Activated CD4-positive, alpha-beta memory T cell treated with anti-CD3 and anti-CD28 coated beads for 36 hours (primary cell): ENCODE measurements at places on chromosomes 6 and 20.
A peak's percentile ranks its signal among the peaks of the same experiment; 100 is the strongest.

- no peak for DNase-seq
These were observed 126.0 kb downstream of the MTHFD1L start for GRCh38 chr6:150991487-150991886.

DNA sequence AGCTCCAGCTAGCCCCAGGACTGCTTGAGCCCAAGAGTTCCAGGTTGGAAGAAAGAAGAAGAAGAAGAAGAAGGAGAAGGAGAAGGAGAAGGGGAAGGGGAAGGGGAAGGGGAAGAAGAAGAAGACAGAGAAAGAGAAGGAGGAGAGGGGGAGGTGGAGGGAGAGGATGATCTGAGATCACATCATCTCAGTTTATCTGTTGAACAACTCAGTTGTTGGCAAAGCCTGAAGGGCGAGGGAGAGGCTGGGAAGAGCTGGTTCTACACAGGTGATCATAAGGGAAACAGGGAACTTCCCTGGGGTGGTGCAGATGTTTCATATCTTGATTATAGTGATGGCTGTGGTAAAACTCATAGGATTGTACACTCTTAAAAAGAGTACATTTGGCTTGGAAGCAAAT is 3.1 kb upstream of the RRBP1 start:
- DNase-seq, result no peak

DNA sequence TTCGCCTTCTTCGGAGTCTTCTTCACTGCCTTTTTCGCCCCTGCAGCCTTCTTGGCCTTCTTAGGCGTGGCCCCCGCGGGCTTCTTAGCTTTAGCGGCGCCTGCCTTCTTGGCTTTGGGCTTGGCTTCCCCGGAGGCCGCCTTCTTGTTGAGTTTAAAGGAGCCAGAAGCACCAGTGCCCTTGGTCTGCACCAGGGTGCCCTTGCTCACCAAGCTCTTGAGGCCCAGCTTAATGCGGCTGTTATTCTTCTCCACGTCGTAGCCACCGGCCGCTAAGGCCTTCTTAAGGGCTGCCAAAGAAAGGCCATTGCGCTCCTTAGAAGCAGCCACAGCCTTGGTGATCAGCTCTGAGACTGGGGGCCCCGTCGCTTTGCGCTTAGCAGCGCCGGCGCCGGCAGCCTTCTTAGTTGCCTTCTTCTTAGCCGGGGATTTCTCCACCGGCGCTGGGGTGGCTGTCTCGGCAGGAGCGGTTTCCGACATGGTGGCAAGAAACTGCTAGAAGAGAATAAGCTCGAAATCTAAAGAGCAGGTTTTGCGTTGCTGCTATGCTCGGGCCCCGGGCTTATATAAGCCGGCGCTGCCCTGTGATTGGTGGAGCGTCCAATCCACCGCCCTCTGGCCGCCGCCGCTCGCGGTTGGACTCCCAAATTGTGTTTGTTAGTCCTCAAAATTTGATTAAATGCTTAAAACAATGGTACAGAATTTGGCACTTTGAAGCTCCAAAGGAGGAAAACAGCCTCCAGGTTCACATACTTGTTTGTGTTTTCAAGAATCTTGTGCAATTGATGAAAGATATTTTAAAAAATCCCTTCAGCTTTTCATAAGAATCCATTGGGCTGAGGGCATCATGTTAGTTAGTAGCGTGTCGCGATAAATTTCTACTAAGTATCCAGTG is 44.9 kb downstream of the OR2B2 start:
- DNase-seq, result peak; percentile 93

GRCh38 chr6:151199991-151200390 is 39.8 kb upstream of the AKAP12 start:
- DNase-seq, result no peak

- no peak for DNase-seq
These were observed 535.4 kb upstream of the NRSN1 start for GRCh38 chr6:23590498-23591126.

- no peak for DNase-seq
These were observed 74.7 kb downstream of the SLC23A2 start for GRCh38 chr20:4926531-4927156.

DNA sequence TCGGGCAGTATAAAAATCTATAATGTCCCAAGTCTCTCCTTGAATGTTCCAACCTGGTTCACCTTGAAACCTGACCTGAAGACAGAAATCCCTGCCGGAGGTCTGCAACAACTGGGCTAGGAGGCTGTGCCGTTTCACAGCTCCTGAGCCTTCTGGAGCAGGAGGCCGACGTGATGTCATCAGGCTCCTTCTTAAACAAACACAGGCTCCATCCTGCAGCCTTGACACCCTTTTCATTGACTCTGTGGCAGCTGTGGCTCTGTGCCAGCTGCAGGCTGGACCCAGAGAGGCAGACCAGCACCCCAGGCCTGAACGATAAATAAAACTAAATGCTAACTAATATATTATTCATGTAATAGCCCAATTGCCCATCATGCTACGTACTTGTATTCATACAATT is 483.9 kb downstream of the CD83 start:
- DNase-seq, result no peak

DNA sequence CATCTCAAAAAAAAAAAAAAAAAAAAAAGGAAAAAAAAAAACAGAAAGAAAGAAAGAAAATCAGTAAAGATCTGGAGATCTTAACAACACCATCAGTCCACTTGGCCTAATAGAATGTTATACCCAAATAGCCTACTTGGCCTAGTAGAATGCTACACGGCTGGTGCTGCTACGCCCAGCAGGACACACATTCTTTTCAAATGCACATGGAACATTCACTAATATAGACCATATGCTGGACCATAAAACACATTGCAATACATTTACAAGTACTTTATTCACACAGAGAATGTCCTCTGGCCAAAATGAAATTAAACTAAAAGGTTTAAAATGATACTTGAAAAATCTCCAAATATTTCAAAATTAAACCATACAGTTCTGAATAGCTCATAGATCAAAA is 80.0 kb upstream of the TNFAIP3 start:
- DNase-seq, result no peak
